ENCODE measurements at places on chromosomes 1 and 21. TPM values are rescaled to one million over a fixed set of nuclear protein-coding genes. Genes with fewer than 3 reads are reported as not detected.

GRCh38 chr1:115545791-115546733 is 95.7 kb upstream of the VANGL1 start:
- DNase-seq: no peak

- DNase-seq: no peak
These were observed 214.7 kb downstream of the SDCCAG8 start for GRCh38 chr1:243470502-243470901.

DNA sequence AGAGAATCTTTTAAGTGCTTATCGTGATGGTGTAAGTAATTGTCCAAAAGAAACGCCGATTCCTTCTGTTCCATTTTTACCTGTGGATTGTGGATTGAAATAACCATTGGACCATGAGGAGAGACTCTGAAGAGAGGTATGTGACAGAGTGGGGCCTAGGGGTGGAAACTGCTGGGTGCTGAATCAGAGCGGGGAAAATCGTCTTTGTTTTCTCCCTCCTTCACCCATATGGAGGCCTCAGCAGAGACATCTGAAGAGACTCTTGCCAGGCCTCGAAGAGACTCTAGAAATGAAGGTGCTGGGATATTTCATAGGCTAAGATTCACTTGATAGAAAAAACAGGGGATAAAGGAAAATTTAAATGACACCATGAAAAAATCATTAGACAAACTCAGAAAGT is 1327.0 kb downstream of the BRINP3 start:
- no peak for DNase-seq

DNA sequence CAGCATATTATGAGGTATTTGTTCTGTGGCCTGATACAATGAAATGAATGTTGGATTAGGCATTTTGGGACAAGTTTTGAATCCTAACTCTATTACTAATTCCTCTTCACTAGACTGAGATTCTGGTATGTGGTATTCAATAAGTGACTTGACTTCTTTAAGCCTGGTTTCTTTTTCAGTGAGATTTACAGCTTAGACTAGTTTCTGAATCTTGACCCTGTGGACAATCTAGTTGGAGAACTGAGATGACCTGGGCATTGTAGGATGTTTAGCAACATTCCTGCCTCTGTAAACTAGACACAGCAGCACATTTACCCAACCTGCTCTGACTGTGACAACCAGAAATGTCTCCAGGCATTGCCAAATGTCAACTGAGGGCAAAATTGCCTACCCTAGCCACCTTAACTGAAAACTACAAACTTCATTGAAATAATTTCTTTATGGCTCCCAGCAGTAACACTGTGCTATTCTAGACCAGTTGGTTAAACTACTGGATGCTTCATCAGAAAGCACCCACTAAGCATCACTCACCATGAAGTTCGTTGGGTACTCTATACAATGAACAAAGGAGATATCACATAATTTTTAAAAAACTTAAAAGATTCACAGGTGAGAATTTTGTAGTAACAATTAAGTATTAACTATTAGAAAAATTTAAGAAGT is 16.8 kb downstream of the PTPRC start:
- no peak for DNase-seq

- DNase-seq: no peak
These were observed 43.9 kb upstream of the SAMD13 start for GRCh38 chr1:84257617-84258016.

DNA sequence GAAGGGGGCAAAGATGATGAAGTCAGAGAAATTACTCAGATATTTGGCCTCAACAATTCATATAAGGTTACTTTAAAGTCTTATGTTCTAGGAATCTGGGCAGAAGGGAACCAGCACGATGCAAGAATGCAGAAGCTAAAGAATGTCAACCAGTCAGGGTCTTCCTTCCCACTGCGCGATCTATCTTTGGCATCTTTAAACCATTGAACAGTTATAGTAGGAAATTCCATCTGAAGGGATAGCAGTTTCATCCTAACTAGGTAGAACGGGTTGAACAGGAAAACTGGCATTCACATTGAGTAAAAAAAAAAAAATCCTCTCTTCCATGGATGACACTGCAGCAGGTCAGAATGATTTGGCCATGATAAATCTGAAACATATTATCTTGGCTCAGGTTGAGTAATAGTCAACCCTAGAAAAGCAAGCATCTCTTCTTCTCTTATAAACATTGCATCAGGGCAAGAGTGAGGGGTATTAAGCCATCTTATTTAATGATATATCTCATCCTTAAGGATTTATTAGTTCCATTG is 6.3 kb downstream of the CRCT1 start:
- no peak for DNase-seq

DNA sequence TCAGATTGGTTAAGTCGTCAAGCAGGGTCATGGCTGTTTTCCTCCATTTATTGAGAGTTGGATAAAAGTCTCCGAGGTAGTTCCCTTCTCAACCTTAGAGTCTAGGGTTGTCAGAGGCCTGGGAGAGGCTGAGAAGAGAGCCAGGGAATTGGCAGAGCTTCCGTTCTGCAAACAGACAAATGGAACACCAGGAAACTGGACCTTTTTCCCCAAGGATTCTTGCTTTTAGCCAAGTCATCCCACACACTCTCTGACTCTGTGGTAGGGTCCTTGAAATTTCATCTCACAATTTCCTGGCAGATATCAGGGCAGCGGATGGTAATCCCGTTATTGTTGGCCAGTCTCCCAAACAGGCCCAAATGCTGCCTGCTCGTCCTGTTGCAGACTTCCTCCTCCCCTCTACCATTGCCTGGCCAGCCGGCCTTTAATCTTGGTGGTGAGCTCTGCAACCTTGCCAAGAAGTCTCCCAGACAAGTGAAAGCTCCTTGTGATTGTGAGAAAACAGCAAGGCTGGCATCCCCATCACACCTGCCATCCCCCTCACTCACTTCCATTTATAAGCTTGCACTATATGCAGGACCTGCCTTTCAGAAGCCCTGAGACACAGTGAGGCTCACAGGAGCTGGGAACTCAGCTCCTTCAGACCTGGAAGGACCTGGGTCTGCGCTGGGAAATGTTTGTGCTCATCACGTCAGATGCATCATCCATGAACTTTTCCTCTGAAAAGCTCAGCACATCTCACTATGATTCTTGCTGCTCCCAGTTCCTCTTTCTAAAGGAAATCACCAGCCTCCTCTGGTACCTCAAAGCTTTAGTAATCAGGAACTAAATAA is 13.7 kb upstream of the SRP9 start:
- DNase-seq: no peak

GRCh38 chr1:230715510-230715909 is 1.6 kb upstream of the AGT start:
- DNase-seq: no peak

GRCh38 chr1:198253668-198254067 is 96.9 kb downstream of the NEK7 start:
- no peak for DNase-seq

GRCh38 chr1:108609483-108610049 is 49.7 kb downstream of the EEIG2 start:
- DNase-seq: no peak

DNA sequence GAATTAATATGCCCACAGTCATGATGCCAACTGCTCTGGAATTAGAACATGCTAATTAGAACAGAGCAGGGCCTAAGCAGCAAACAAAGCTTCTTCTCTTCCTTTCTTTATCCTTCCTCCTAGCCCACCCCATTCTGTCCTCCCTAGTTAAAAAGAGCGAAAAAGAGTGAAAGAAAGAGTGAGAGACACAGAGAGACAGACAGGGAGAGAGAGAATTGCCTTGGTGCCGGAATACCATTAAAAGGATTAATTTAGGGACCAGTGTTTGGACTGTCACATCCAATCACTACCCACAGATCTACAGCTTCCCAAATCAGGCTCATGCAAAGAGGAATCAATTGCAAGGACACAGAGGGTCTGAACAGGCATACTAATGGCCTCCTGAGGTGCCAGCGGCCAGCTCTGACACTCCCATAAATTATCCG is 7.0 kb downstream of the ERI3 start:
- no peak for DNase-seq

DNA sequence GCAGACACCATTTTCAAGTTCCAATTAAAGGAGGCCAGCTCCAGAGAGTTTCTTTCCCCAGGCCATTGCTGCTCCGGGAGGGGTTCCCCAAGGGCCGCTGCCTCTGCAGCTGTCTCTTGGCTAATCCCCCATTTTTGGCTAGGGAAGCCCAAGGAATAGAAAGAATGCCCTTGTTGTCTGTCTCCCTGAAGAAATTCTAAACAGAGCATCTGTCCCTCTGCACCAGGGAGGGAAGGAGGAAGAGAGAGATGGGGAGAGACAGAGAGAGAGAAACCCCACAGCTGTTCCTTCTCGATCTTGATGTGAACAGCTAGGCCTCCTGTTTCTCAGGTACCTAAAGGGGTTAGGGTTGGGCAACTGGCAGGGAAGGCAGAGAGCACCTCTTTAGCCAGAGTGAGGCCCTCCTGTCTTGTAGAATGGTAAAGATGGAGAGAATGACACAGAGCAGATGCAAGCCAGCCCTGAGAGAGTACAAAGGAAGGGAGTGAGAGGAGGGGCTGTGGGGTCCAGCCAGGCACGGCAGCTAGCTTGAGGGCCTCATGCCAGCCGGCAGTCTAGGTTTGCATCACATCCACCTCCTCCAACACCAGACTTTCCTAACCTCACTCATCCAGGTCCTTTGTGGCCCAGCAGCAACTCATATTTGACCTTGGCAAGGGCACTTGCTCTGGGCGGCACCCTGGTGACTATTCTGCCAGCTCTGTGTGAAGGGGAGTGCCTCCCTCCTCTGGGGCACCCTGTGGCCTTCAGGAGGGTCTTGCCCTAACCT is 13.1 kb downstream of the OPTC start:
- no peak for DNase-seq

GRCh38 chr1:42933610-42934491 is 24.8 kb downstream of the SLC2A1 start:
- no peak for DNase-seq

GRCh38 chr1:197788741-197789739 is 13.8 kb upstream of the DENND1B start:
- no peak for DNase-seq

DNA sequence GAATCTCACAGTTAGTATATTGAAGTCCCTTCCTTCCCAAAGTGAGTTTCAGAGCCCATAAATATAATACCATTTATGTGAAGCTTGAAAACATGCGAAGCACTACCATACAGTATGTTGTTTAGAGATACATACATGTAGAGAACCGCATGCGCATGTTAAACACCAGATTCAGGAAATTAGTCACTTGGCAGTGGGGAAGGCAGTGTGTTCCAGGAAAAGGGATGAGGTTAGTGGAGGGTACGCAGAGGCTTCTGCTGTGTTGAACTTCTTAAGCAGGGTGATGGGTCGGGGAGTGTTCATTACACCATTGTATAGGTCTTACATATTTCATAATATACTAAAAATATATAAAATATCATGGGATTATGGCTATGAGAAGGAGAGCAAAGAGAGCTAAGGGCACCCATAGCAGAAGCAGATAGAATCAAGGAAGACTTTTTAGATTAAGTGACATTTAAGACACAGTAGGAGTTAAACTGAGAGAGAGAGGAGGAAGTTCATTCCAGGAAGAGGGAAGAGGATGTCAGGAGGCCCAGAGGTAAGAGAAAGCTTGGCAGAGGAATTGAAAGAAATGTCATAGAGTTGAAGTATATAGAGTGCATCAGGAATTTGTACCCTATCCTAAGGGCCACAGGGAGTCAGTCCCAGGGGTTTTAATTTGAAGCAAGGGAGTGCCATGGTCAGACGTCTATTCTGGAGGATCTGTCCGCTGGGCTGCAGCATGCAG is 43.5 kb upstream of the SARS1 start:
- DNase-seq: no peak

DNA sequence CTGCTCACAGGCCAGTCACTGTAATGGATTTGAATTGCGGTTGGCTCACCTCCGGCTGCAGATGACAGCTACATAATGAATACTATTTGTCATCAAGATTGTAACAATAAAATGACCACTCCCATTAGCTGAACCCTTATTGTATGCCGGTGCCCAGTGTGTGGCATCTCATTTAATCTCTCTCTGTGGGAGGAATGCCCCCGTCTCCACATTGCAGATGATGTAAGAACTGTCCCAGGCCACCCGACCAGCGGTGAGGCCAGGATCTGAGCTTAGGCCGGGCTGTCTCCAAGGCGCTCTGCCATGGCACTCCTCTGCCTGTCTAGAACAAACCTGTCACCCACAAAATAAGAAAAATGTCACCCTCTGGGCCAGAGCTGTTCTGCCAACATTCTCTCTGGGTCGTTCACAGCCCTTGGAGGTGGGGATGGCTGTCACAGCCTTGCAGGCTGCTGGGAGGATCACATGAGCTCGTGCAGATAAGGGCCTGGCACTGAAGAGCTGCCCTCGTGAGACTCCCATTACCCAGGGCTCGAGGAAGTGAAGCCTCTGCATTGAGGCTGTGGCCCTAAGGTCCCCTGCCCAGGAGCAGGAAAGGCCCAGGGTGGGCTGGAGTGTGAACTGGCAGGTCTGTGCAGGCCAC is 52.7 kb downstream of the ECE1 start:
- no peak for DNase-seq

DNA sequence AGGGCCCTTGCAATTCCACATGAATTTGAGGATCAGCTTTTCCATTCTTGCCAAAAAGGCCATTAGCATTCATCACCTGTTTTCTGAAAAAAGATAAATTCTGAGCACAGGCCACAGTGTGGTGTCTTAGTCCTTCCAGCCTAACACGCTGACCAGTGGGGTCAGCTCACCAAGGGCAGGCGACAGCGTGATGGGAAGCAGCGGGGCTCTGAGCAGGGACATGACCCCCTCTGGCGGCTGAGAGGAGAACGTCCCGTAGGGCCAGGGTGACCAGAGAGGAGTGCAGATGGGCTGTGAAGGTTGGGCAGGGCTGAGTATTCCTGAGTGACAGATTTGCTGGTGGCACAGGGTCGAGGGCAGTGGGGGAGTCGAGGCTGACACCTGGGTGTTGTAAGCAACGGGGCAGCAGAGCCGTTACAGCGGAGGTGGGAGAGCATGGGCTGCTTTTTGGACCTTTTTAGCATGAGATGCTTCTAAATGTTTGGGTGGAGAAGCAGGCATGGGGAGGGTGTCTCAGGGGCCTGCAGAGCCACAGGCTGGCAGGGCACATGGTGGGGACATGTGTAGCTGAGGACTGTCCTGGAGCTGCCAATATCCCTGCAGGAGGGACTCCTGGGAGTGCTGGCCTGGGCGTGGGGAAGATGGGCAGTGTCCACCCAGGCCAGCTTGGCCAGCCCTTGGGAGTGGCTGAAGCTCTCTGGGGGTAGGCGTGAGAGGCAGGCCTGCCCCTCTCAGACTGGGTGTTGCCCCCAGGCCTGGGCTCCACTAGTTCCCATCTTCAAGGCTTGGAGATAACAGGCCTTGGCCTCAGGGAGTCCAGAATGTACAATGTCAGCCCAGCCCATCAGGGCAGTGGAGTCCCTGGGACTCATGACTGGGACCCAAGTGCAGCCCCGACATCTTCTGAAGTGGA is 8.6 kb upstream of the CALML6 start:
- DNase-seq: peak; percentile 48

- DNase-seq: no peak
These were observed 185.1 kb downstream of the PLPP3 start for GRCh38 chr1:56394298-56394697.

Gene FMO1
- not detected for total RNA-seq

Gene TLCD4
- total RNA-seq: not detected

Gene IGSF21
- not detected for total RNA-seq

Gene KIF14
- total RNA-seq: 0.59 TPM

Gene OR2T5
- total RNA-seq: not detected

Gene TRABD2B
- not detected for total RNA-seq

Gene TEDDM1
- not detected for total RNA-seq

Gene OR10Z1
- total RNA-seq: not detected

Gene SLC6A9
- 0.20 TPM for total RNA-seq

All from CD4-positive, CD25-positive, alpha-beta regulatory T cell (primary cell).